ENCODE measurements at places on chromosomes 7 and 10.

DNA sequence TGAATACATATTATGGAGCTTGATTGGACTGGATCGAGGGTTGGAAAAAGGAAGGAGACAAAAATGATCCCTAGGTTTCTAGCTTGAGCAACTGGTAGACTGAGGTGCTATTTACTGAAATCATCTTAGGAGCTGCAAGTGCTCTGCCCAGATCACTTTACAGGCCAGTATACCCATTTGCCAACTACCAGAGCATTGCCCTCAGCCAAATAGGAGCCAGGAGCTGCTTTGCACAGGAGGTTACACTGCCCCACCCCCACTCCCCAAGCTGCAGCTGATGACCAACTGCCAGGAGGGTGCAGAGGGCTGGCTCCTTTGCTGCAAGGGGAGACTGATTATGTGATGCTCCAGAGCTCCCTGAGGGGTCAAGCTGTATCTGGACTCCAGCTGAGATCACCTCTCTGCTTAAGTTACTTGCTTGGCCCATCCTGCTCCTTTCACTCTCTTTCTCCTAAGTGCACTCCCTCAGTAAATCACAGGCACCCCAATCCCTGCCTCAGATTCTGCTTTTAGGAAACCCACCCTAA lies 275.4 kb downstream of the ZEB1 start:
- DNase-seq = no peak

- no peak for DNase-seq
These were observed 29.3 kb upstream of the KMT2E start for GRCh38 chr7:104984585-104985258.

DNA sequence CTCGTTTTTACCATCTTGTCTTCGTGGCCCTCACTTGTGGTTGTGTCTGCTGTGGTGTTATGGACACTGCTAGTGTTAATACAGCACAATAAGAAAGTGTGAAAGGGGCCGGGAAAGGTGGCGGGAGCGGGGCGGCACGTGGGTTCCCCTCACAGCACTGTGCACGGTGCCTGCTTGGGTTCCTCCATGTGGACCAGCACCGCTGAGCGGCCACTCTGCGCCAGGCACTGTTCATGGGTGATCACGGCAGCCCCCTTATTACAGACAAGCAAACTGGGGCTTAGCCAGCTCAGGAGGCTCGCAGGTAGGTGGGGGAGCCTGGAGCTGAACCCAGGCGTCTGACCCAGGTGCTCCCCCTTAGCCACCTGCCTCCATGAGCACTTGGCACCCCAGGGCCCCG lies 12.2 kb downstream of the SUN1 start:
- no peak for DNase-seq

GRCh38 chr10:34175121-34175520 lies 640.0 kb downstream of the PARD3 start:
- DNase-seq = no peak

DNA sequence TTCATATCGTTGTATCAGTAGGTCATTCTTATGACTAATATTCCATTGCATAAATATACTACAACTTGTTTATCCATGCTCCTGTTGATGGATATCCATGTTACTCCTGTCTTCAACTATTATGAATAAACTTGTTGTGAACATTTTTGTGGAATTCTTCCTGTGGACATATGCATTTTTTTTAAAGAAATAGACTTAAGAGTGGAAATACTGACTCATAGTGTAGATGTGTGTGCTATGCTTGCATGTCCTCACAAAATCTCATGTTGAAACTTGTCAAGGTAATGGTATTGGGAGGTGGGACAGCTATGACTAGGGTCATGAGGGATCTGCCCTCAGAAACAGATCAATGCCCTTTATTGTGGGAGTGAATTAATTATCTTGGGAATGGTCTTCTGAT lies 240.5 kb upstream of the PRSS58 start:
- DNase-seq = no peak

GRCh38 chr10:97297556-97298222 lies 5.3 kb upstream of the ARHGAP19 start:
- no peak for DNase-seq

- no peak for DNase-seq
These were observed 31.3 kb downstream of the GNAT3 start for GRCh38 chr7:80480566-80480965.

GRCh38 chr10:80131499-80131901 lies 1.0 kb upstream of the PLAC9 start:
- no peak for DNase-seq
